ENCODE measurements at places on chromosomes 2 and 18. TPM values are rescaled to one million over a fixed set of nuclear protein-coding genes. Genes with fewer than 3 reads are reported as not detected.
A peak's percentile ranks its signal among the peaks of the same experiment; 100 is the strongest.

The COPS8 gene
- total RNA-seq, result 59.0 TPM

The ABCG8 gene
- not detected for total RNA-seq

The L3MBTL4 gene
- 29.9 TPM for total RNA-seq

GRCh38 chr2:161033059-161033660 is 127.1 kb upstream of the TANK start:
- H3K36me3 ChIP-seq, result no peaks in the 10 kb centered on the region
- H3K4me1 ChIP-seq, result peaks cover 12% of the 10 kb centered on the region
- no peaks in the 10 kb centered on the region for H3K27me3 ChIP-seq
- no peak for DNase-seq
- no peak overlapping the region for H3K27ac ChIP-seq
- no peak overlapping the region for H3K4me3 ChIP-seq

DNA sequence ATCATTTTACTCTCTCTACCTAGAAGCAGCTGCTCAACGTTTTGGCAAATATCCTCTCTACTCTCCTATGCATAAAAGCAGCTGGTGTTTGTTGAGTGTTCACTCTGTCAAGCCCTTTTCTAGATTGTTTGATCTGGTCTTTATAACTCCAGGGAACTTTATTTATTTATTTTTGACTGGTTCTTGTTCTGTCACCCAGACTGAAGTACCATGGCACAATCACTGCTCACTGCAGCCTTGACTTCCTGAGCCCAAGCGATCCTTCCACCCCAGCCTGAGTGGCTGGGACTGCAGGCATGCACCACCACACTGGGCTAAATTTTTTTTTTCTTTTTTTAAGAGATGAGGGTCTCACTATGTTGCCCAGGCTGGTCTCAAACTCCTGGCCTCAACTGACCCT is 12.7 kb downstream of the CATIP start:
- no peaks in the 10 kb centered on the region for H3K36me3 ChIP-seq
- no peak for DNase-seq
- H3K27me3 ChIP-seq, result no peaks in the 10 kb centered on the region
- H3K27ac ChIP-seq, result peak overlapping the region; percentile 86
- H3K4me3 ChIP-seq, result no peak overlapping the region

DNA sequence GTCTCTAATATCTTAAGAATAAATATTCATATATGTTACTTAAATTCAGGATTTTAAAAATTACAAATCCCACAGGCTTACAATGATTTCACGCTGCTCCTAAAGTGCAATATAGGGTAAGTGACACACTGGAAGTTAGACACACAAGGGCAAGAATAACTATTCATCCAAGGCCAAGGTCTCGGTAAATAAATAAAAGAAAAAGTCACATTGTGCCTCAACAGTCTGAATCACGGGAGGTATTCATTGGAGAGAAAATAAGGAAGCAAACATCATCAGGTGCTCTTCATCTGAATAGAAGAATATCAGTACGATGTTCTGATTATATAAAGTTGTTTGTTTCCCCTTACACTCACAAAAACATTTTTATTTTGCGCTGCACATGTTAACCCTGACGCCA is 820.2 kb downstream of the TRIB2 start:
- no peak overlapping the region for H3K27ac ChIP-seq
- H3K4me3 ChIP-seq, result no peak overlapping the region
- H3K27me3 ChIP-seq, result no peaks in the 10 kb centered on the region
- DNase-seq, result no peak
- H3K36me3 ChIP-seq, result no peaks in the 10 kb centered on the region

GRCh38 chr2:162972383-162972782 is 133.8 kb upstream of the KCNH7 start:
- H3K4me3 ChIP-seq, result no peak overlapping the region
- no peaks in the 10 kb centered on the region for H3K36me3 ChIP-seq
- DNase-seq, result no peak
- H3K4me1 ChIP-seq, result no peaks in the 10 kb centered on the region
- no peaks in the 10 kb centered on the region for H3K27me3 ChIP-seq
